ENCODE measurements at places on chromosomes 2 and 18.

DNA sequence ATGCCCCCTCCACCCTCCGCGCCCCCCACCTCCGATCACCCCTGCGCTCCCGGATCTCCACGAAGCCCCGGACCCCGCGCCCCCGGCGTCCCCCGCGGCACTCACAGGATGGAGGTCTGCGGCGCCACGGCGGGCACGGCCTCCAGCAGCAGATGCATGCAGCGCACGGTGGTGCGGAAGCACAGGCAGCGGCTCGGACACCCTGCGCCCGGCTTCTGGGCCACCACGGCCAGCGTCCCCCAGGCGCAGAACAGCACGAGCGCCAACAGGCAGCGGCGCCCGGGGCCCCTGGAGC, 217 bp downstream of the PXDN start:
- no peak for DNase-seq

DNA sequence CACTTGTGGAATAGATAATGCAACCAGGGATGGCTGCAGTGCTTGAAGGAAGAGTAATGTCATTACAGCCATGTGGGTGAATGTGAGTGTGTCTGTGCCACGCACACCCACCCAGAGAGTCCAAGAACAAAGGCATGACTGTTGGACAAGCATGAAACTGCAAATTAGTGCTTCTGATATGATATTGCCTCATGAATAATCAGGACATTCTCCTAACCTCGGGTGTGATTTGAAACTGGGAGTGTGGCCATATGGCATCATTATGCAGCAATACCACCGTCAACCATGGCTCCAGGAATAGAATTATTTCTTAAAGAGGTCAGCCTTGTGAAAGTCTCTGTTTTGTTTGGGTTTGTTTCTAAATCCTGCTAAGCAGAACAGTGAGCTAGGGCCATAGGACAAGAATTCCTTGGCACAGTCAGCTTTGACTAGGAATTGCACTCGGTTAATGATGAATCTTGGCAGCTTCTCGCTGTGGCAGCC, 678.0 kb upstream of the RAB6C start:
- DNase-seq: no peak

DNA sequence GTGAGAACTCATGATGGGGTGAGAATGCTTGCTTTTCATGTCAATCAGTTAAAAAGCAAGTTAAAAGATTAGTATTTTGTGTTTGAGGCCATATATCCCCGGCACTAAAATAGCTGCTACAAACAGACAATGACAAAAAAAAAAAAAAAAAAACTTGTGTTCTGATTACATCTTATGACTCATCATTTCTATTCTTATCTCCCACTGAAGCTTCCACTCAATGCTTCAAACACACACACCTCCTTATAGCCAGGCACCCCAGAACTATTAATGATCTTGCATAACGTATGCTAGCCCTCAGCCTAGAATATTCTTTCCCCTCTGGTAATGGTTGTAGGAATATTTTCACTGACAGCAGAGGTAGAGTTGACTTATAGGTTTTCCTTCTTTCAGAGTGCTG, 778.3 kb downstream of the TRIB2 start:
- no peak for DNase-seq

DNA sequence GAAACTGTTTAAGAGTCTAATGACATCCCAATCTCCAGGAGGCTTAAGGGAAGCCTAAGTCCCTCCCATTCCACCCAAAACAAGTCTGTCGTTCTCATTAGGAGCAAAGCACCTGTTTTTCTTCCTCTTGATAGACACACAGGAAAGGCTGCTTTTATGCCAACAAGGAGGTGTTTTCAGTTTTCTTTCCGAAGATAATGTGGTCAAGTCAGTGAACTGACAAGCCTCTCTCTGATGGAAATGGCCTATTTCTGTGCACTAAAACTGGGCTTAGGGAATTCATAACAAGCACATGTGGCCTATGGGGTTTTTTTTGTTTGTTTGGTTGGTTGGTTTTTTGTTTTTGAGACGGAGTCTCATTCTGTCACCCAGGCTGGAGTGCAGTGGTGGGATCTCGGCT, 36.2 kb downstream of the FBLN7 start:
- DNase-seq: no peak

DNA sequence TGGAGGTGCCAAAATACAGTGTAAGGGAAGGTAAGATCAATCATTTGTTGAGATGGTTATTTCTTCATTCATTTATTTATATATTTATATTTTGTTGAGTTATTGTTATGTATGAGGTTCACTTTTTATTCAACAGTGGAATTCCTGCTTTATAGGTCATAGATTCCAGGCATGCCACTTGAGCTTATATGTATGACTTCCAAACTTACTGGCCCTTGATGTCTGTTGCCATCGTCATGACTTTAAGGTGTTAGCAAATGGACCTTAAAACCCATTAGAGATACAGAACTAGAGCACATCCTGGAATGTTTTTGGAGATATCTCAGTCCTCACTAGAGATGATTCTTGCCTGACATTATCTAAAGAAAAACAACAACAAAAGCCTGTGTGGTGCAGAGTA, 25.9 kb downstream of the CCDC85A start:
- no peak for DNase-seq

GRCh38 chr2:240216167-240216566, 75.7 kb upstream of the OTOS start:
- no peak for DNase-seq

GRCh38 chr2:196160101-196160500, 11.3 kb downstream of the STK17B start:
- DNase-seq: peak; percentile 58

DNA sequence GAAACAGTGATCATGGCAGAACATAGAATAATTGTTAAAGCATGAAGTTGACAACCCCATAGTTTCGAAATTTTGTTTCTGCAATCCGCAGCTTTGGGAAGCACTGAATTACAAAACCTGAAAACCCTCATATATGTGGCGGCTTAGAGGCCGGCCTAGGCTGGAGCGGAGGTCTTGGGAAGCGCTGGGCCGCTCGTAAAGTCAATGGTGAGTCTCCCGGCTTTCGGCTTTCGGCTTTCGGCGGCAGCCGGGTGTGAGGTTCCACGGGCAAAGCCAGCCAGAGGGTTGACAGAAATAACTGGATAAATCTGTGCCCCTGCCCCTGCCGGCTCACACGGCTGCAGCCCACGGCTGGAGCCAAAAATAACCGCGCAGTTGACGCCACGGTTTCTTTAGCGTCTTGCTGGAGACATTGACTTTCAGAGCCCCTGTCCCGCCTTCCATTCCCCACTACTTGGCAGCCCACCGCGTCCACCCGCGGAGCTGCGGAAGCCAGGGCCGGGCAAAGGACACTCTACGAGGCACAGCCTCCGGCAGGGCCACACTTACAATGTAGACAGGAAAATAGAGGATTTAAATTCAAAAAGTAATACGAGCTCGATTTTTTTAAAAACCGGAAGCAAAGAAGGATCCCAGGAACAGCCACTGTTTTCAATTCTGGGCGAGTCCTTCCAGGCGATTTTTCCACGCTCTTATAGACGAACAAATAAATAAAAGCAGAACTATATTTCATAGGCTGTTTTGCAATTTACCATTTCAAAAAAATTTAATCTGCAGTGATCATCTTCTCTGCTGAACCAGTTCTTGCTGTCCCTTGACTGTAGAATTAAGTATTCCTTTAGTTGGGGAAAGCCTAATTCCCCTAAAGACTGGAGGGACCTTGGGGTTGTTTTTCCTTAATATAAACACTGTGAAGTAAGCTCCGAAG, 28.3 kb upstream of the ATP6V1B1 start:
- no peak for DNase-seq

DNA sequence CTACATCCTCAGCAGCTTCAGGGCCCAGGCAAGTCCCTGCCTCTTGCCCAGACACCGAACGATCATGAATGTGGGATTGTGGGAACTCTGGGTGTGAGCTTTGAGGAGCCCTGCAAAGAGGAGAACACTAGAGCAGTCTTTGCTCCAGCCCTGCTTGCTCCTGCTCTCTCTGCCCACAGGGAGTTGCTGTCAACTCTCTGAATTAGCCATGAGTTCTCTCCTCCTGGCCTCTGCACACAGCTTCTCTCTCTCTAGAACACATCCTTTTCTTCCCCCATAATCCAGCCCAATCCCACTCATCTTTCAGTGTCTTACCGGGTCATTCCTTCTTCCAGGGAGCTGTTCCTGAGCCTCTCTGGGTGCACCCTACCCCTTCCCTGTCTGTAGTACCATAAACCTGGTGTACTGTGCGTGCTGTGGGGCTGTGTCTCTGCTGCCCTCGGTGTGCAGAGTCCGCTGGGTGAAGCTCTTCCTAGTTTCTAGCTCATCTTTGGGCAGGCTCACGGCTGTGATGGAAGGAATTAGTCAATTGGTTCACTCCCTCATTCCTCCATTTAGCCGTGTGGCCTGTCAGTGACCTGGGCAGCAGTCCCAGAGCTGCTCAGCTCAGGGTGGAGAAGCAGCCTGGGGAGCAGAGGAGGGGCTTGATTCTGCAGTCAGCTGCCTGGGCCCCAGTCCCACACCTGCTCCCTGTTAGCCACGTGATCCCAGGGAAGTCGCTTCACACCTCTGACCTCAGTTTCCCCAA, 132.9 kb upstream of the HDAC4 start:
- no peak for DNase-seq

DNA sequence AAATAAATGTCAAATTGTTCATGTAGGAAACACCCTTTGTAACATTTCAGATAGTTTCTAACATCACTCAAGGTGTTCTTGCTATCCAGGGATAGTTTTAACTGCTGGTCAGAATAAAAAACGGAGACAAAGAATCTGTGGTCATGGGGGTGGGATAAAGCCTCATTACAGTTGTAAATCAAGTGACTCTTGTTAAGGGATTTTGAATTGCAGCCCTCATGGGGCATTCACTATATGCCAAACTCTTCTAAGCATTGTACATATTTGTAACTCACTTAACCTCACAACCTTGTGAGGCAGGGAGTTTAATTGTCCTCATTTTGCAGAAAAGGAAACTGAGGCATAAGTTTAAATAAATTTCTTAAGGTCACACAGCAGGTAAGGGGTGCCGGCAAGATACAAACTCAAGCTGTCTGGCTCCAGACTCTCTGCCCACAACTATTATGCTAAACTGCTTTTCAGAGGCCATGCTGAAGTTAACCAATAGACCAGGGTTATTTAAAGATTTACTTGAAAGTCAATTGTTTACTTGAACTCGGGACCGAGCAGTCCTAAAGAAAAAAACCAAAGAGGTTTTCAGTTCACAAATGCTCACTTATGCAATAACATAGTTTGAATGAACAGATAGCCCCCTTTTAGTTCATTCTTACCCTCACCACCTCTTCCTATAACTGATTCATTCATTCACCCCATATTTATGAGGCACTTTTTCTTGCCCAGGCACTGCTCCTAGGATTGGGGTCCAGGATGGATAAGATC, 121.6 kb upstream of the FZD5 start:
- DNase-seq: no peak

DNA sequence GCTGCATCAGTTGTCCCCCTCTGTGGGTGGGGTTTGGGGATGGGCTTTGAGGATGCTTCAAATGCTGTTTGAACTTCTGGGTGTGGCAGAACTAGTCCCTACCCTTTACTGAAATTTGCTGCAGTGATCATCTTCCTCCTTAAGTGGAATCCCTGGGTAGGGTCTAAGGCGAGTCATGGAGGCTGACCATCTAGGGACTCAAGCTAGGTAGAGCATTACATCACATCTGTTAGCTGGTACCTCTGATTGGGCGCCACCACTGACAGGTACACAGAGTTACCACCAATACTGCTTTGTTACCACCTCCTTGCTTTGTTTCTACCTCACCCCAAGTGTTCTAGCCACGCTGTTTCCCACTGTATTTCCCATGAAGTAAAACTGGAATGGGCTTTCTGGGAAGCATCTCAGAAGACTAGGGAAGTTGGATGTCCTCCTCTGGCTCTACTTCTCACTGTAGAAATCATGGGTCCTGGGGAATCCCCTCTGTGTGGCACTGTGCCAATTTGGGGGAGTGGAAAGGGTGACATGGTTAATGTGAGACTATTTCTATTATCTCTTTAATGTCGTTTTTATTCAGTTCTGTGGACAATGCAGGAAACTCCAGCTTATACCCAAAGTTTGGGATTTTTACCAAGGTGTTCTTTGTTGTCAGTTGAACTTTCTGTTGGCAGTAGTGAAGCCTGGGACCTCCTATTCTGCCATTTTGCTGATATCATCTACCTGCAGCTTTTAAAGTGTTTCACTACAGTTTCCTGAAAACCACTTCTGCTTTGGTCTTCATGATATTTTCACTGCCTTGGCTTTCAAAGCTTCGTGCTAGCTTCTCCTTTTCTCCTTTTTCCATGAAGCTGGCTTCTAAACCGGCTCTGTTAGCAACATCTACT, 14.5 kb upstream of the SULT1C4 start:
- DNase-seq: no peak

GRCh38 chr2:23219666-23220065, 165.3 kb upstream of the KLHL29 start:
- no peak for DNase-seq

DNA sequence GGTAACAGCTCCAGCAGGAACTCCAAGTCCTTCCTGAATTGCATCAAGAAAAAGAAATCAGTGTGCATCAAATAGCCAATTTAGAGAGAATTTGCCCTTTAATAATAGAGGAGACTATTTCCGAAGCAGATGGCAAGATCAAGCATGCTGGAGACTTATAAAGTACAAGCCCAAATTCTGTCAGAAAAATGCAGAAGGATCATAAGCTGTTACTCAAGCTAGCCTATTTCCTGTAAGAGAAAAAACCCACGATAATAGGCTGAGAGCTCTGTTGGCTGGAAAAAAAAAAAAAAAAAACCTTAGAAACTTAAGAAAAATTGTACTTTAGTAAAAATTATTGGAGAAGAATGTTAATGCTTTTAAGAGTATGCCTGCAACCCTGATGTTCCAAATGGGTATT, 24.4 kb upstream of the ITM2C start:
- no peak for DNase-seq

GRCh38 chr2:195674491-195675221, 17.6 kb downstream of the SLC39A10 start:
- DNase-seq: no peak

- no peak for DNase-seq
Observed at GRCh38 chr18:63457977-63458376, 18.8 kb upstream of the SERPINB5 start.

DNA sequence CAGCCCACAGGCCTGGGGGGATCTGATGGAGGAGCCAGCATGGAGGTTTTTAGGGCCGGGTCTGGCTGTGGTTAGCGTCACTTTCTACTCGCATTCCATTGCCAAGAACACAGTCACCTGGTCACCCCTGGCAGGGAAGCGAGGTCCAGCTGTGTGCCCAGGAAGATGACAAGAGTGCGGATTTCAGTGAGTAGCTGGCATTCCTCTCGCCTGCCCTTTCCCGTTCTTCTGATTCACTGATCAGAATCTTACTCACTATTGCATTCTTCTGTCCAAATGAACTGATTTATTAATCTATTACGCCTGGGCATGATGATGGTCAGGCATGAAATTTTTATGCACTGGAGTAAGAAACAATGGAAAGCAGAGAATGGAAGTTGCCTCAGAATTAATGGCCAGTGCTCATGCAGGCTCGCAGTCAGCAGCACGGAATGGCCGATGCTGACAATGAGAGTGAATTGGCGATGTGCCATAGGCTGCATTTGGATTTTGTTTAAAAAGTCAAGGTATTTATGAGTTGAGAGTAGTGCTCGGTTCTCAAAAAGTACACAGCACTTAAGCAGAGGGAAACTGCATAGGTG, 76.4 kb upstream of the MGAT5 start:
- DNase-seq: no peak

- no peak for DNase-seq
Observed at GRCh38 chr2:217794133-217794986, 208.4 kb downstream of the TNS1 start.

Measured in stimulated activated CD4-positive, alpha-beta T cell treated with anti-CD3 and anti-CD28 coated beads, Interleukin-4, amount 100 ng/mL, for 4 hours (primary cell).